ENCODE measurements at places on chromosomes 2 and 18. TPM values are rescaled to one million over a fixed set of nuclear protein-coding genes. Genes with fewer than 3 reads are reported as not detected.

DNA sequence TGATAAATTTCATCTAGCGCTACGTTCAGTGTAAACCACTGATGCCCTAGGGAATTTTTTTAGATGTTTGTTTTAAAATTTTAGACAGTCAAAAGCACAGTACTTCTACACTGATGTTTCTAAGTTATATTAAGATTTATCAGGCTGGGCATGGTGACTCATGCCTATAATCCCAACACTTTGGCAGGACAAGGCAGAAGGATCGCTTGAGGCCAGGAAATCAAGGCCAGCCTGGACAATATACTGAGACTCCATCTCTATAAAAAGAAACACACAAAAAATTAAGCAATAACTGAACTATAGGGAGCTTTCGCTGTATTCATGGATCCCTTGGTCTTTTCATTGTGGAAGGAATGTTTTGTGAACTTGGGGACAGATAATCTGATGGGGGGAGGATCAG is 50.6 kb upstream of the MAPRE2 start:
- no peak for DNase-seq

- DNase-seq = no peak
Observed at GRCh38 chr2:41000906-41001305, 549.0 kb upstream of the SLC8A1 start.

- DNase-seq = no peak
Observed at GRCh38 chr2:120699292-120699691, 36.4 kb upstream of the GLI2 start.

GRCh38 chr2:239751679-239752355 is 273.3 kb downstream of the NDUFA10 start:
- DNase-seq = no peak

DNA sequence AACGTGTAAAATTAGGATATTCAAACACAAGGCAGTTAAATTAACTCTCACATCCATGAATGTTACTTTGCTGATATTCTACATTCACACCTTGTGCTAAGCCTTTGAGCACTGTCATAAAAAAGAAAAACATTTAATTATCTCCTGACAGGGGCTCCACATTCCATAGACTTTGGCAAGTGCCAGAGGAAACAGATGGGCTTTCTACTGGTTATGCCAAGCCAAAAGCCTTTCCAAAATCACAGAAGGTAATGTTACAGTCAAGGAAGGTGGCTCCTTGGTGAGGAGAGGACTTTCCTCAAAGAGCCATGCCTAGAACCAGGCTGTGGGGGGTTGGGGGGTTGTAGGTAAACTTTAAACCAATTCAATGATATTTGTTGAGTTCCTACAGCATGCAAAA is 12.4 kb downstream of the MYO5B start:
- no peak for DNase-seq

DNA sequence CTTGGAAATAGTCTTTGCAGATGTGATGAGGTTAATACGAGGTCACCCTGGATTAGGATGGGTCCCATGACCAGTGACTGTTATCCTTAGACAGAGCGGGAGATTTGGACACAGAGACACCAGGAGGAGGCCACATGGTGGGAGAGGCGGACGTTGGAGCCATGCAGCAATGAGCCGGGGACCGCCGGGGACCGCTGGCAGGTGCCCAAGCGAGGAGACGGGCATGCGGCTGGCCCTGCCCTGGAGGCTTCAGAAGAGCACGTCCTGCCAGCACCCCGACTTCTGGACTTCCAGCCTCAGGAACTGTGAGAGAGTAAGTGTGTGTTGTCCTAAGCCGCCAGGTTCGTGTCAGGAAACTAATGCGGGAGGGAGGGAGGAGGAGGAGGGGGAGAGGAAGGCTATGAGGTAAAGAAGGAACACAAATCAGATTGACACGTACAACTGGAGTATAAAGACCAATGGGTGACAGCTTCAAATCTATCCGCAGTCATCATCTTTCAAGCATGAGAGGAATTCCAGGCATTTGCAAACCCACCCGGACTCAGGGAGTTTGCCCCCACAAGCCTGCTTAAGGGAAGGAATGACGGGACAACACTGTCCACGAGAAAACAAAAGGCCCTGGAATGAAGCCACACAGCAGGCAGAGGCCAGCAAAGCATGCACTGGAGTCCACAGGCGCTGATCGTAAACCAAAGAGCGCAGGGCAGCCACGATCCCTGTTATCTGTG is 11.6 kb upstream of the BOK start:
- DNase-seq = peak; percentile 81

SPDYA gene
- 0.10 TPM for total RNA-seq

SP140L gene
- total RNA-seq = 5.6 TPM

POTEI gene
- total RNA-seq = not detected

SH3RF3 gene
- 0.20 TPM for total RNA-seq

CDC42EP3 gene
- total RNA-seq = 41.0 TPM

Data from Caki2 (cell line).